ENCODE measurements at places on chromosomes 7 and 10.

GRCh38 chr10:99698504-99699080 lies 33.3 kb downstream of the COX15 start:
- no peak for DNase-seq

GRCh38 chr7:92200791-92201190 lies 21.8 kb upstream of the LRRD1 start:
- no peak for DNase-seq

- no peak for DNase-seq
Observed at GRCh38 chr10:46547541-46548497, 8.6 kb downstream of the GPRIN2 start.

- DNase-seq, result no peak
Observed at GRCh38 chr10:64619102-64619501, 1097.9 kb downstream of the REEP3 start.

DNA sequence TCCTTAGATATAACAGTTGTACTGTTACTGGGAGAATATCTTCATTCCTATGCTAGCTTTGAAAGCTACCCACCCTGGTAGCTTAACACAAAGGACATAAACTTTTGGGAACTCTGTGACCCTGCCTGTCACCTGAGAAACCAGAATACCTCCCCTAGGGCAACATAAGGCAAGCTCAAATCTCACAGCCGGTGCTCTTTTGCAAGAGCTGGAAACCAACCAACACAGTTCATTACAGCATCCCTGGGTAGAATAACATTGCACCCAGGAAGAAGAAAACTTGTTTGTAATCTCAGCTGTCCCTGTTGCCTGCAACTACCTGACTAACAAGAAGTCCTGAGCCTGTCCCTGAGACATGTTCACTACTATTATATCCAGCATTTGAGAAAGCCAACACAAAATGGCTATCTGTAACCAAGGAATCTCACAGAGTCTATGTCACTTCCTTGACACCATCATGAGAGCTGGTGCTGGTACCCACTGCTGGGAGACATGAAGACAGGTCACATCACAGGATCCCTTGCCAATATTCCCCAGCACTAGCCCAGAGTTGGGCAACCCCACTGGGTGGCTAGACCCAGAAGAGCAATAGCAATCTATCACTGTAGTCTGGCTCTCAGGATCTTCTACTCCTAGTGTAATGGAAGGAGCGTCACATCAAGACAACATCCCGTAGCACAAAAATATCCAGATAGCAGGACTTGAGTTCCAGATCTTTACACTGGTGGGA lies 31.3 kb downstream of the AKR1C3 start:
- DNase-seq, result no peak

GRCh38 chr10:74704629-74705357 lies 121.6 kb upstream of the KAT6B start:
- no peak for DNase-seq

DNA sequence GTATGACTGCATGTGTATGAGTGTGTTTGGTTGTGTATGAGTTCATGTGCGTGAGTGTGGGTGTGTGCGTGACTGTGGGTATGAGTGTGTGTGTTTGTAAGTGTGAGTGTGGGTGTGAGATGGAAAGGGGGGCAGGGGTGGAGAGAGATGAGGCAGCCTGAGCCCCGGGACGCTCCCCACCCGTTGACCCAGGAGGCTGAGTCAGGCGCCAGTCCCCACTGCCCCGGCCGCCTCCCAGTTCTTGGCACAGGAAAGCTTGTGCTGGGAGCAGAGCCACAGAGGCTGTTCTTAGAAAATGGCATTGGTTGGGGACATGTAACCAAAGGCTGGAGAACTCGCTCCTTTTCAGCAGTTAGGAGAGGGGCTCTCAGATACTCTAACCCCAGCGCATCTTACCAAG lies 27.8 kb upstream of the NUB1 start:
- DNase-seq, result no peak

DNA sequence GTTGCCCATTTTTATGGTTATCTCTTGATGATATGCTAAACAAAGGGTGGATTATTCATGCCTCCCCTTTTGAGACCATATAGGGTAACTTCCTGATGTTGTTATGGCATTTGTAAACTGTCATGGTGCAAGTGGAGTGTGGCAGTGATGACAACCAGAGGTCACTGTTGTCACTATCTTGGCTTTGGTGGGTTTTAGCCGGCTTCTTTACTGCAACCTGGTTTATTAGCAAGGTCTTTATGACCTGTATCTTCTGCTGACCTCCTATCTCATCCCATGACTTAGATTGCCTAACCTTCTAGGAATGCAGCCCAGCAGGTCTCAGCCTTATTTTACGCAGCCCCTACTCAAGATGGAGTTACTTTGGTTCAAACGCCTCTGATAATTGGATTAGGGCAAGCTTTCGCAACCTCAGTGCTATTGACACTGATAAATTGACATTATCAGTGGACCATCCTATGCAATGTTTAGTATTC lies 36.9 kb downstream of the BAG3 start:
- DNase-seq, result no peak

GRCh38 chr7:116862951-116863670 lies 724 bp downstream of the CAPZA2 start:
- no peak for DNase-seq

GRCh38 chr10:36332926-36333325 lies 690.8 kb upstream of the FZD8 start:
- no peak for DNase-seq

DNA sequence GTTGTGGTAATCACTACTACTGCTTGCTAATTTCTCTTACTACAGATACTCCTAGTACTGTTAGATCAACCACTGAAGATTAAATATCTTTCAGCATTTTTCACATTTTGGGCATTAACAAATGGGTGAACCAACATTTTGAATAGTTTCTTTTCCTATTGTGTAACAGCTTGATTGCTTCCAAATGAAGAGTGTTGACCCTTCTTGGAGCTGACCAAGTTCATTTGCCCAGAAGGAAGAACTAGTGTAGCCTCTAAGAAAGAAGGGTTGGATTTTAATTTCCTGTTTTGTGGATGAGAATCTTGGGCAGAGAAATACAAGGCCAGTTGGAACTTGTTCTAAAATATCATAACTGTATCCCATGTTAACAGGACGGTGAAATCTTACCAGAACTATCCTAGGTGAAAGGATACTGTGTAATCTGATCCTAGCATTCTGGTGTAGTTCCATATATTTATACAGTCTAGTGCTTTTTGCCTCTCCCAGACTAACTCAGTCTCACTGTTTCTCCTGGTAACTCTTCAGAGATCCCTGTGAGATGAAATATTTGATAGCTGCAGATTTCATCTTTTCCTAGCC lies 37.3 kb downstream of the SND1 start:
- DNase-seq, result no peak

- DNase-seq, result no peak
Observed at GRCh38 chr7:32263611-32264010, 193.4 kb upstream of the PDE1C start.

- no peak for DNase-seq
Observed at GRCh38 chr7:45469103-45469502, 105.1 kb upstream of the ADCY1 start.

DNA sequence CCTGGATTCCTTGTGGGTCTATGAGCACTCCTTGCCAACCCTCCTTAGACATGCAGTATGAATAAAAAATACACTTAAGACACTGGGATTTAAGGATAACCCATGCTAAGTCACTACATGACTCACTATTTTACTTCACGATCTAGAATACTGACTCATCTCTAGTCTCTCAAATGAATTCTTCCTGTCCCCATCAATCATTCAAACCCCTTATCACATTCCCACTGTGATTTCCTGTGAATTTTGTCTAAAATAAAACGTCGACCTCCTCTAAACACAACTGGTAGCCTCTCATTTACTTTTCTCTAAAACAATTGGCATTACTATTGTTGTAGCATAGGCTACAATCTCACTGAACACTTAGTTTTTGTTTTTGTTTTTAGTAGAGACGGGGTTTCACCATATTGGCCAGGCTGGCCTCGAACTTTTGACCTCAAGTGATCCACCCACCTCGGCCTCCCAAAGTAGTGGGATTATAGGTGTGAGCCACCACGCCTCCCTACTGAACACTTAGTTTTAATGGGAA lies 3.9 kb upstream of the IQUB start:
- no peak for DNase-seq

DNA sequence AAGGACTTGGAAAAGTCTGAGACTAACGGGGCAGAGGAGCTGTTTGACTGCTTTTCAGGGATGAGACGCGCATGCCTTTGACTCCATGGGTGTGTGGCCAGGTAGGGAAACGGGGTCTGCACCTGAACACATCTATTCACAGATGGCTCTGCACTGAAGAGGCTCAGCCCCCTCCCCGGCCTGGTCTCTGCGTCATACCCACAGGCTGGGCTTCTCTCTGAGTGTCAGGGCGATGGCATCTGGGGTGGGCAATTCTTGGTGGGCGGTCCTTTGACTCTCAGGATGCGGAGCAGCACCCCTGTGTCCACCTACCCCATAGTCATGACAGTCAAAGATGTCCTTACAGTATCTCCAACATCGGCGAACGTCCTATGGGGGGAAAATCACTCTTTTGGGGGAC lies 23.0 kb downstream of the PFKP start:
- DNase-seq, result no peak

GRCh38 chr7:38199782-38200181 lies 21.7 kb downstream of the STARD3NL start:
- DNase-seq, result no peak

- DNase-seq, result no peak
Observed at GRCh38 chr10:14365266-14365665, 34.5 kb upstream of the FRMD4A start.

DNA sequence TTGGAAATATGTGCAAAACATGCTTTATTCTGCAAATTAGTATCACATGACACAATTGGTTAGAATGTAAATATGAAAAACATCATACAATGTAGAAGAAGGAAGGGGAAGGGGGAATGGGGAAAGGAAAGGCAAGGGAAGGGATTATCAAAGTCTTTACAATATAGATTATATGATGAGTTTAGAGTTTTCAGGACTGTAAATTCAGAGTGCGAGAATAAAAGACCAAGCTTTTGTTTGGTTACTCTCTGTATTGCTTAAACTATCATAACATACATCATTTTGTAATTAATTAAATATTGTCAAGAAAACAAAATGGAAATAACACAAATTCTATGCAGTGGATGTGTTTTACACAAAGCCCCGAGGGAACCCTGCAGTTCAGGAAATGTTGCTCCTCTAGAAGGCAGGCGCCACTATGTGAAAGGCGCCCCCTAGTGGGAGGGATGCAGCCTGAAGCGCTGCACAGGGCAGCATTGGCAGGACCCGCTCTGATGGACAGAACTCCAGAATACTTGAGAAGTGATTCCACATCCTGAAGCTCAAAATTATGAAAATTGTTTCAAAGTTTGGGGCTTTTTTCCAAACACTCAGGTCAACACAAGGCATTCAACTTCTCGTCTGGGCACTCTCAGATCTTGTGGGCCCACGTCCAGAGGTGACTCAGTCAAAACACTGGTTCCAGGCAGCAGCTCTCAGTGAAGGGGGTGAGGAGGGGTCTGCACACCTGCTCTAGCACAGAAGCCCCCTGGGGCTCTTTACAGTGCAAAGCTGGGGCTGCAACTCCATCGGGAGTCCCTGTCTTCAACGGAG lies 31.6 kb upstream of the TMEM254 start:
- peak; percentile 46 for DNase-seq

- no peak for DNase-seq
Observed at GRCh38 chr10:119693262-119693957, 32.4 kb upstream of the INPP5F start.

GRCh38 chr7:26675143-26675887 lies 189.1 kb downstream of the SKAP2 start:
- DNase-seq, result no peak

DNA sequence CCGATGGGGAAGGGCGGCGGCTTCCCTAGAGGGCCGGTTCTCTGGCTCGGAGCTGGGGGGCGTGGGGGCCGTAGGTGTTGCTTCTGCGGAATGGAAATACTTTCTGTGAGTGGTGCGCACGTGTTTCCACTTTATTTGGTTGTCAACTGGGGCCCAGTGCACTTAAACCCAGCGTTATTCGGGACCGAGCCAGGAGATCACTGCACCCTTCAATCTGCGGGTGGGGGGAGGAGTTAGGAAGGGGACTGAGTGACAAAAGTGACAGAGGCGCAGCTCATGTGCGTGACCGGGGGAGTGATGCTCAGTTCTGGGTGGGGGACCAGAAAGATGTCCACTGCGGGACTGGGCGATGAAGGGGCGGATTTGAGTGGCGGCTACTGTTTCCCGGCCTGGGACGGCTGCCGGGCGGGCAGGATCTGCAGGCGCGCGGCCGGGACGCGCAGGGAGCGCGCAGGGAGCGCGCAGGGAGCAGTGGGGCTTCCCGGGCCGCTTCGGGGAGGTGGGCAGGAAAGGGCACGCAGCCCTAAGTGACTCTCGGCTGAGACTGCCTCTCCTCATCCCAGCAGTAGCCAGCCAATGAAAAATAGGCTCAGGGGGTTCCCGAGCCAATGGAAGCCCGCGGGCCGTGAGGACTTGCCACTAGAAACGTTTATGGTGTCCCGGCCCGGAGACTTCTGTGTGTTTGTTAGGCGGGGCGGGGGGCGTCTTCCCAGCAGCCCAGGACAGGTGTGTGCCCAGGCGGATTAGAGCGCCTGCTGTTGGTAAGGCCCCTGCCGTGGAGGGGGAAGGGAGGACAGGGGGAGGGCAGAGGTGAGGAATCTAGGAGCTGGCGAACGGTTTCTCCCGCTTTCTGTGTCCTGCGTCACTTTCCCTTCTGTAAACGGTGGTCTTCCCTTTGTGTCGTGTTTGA lies 54.3 kb upstream of the KDM7A start:
- DNase-seq, result peak; percentile 34

- DNase-seq, result no peak
Observed at GRCh38 chr7:70355198-70356020, 757.1 kb downstream of the AUTS2 start.

GRCh38 chr10:128286762-128287500 lies 160.7 kb upstream of the MKI67 start:
- no peak for DNase-seq

DNA sequence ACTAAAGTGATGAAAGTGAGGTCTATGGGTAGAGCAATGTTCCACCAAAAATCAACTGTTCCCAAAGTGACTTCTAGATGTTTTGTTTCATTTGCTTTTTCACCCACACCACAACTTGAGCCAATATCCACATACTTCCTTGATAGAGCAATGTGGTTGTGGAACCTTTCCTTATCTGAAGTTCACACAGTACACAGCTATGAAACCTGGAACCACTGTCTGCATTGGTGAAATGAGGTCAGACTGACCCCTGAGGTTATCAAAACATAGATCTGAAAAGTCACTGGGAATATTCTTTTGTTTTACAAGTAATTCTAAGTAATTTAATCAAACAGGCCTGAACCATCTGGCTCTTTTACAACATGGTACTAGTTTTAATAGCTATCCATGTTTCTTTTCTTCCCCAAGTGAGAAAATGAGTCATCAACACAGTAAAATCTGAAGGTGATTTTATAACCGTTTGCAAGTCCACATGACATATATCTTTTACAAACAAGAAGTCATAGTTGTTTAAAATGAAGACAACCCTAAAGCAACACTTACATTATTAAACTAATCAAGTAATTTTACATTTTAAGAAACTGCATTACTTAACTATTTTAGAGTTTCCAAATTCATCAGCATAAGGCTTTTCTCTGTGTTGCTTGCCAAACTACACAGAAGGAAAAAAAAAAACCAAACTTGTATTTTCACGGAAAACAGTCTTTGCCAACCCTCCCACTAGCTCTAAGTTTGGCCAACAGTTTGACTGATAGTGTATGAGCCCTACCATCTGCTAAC lies 80.3 kb downstream of the LRRC17 start:
- DNase-seq, result no peak

GRCh38 chr10:61633665-61634064 lies 29.1 kb upstream of the CABCOCO1 start:
- DNase-seq, result no peak

GRCh38 chr7:73735528-73735905 lies 3.1 kb downstream of the ABHD11 start:
- no peak for DNase-seq
